ENCODE measurements at places on chromosomes 12 and 14.

GRCh38 chr12:114371250-114371649 is 34.7 kb downstream of the TBX5 start:
- no peak for DNase-seq

GRCh38 chr12:94699801-94700200 is 49.4 kb upstream of the TMCC3 start:
- DNase-seq, result no peak

GRCh38 chr14:45253754-45254310 is 830 bp upstream of the MIS18BP1 start:
- no peak for DNase-seq

- DNase-seq, result no peak
These were observed 380 bp downstream of the ANO2 start for GRCh38 chr12:5944688-5945070.

DNA sequence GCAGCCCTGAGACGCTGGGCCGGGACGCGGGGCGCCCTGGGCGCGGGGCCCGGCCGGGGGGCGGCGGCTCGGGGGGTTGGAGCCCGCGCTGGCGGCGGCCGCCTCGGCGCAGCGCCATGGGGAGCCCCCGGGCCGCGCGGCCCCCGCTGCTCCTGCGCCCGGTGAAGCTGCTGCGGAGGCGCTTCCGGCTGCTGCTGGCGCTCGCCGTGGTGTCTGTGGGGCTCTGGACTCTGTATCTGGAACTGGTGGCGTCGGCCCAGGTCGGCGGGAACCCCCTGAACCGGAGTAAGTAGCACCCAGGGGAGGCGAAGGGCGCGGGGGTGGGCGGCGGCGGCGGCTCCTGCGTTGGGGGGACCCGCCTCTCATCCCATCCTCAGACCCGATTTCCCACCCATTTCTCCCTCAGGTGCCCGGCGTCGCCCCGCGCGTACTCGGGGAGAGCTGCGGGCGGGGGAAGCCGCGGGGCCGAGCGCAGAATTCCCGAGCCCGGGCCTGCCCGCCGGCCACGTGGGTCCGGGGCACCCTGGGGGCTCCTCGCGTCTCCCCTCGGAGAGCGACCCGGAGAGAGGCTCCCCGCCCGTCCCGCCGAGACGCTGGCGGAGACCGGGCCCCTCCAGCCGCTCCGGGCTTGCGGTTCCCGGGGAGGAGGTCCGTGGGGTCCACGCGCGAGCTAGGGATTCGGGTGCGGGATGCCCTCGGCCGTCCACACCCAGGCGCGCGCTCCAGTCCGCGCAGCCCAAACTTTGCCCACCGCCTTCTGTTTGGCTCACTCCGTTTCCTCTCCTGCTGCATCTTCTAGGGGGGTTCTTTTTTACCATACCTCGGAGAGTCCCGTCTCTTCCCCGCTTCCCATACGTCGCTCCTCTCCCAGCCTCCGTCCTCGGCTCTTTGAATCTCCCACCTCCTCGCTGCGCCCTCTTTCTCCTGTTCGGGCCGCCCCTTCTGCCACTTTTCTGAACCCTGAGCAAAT is 807 bp downstream of the B4GALNT3 start:
- DNase-seq, result peak; percentile 61

DNA sequence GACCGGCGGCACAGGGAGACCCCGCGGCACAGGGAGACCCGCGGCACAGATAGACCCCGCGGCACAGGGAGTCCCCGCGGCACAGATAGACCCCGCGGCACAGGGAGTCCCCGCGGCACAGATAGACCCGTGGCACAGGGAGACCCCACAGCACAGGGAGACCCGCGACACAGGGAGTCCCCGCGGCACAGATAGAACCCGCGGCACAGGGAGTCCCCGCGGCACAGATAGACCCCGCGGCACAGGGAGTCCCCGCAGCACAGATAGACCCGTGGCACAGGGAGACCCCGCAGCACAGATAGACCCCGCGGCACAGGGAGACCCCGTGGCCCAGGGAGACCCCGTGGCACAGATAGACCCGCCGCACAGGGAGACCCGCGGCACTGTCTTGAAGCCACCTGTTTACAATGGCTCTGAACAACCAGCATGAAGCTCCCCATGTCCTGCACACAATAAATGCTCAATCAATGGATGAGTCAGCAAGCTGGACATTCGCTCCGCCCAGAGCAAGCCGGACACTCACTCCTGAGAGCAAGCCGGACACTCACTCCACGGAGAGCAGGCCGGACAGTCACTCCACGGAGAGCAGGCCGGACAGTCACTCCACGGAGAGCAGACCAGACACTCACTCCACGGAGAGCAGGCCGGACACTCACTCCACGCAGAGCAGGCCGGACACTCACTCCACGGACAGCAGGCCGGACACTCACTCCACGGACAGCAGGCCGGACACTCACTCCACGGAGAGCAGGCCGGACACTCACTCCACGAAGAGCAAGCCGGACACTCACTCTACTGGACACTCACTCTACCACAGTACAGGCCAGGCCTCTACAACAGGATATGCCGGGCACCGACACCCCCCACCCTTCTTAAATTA is 121.9 kb downstream of the RFLNA start:
- no peak for DNase-seq

DNA sequence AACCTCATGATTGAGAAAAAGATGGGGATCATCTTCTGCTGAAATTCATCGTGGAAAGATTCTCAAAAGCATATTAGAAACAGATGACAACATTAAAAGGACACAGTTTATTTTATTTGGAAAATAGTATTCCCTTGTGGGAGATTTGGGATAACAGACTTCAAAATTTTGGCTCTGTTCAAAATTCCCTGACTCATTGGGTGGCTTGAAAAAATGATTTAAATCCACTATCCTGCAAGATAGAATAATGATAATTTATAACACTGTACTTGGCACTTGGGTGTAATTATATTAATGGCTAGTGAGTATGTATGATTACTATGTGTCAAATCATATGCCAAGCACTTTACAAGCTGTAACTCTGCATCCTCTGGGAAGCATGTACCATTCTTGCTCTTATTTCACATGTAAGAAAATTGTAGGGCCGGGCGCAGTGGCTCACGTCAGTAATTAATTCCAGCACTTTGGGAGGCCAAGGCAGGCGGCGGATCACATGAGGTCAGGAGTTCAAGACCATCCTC is 128.8 kb downstream of the LMNTD1 start:
- DNase-seq, result no peak

GRCh38 chr12:4027412-4027811 is 154.2 kb upstream of the PARP11 start:
- no peak for DNase-seq

GRCh38 chr14:88985654-88986053 is 161.2 kb downstream of the TTC8 start:
- DNase-seq, result no peak

- no peak for DNase-seq
These were observed 190.1 kb downstream of the MED13L start for GRCh38 chr12:116087399-116087798.

GRCh38 chr12:123937707-123938591 is 34.7 kb downstream of the CCDC92 start:
- no peak for DNase-seq

GRCh38 chr12:112131686-112132085 is 6.3 kb downstream of the TRAFD1 start:
- DNase-seq, result no peak

- DNase-seq, result no peak
These were observed 80.4 kb downstream of the PTCSC3 start for GRCh38 chr14:36096090-36096489.

DNA sequence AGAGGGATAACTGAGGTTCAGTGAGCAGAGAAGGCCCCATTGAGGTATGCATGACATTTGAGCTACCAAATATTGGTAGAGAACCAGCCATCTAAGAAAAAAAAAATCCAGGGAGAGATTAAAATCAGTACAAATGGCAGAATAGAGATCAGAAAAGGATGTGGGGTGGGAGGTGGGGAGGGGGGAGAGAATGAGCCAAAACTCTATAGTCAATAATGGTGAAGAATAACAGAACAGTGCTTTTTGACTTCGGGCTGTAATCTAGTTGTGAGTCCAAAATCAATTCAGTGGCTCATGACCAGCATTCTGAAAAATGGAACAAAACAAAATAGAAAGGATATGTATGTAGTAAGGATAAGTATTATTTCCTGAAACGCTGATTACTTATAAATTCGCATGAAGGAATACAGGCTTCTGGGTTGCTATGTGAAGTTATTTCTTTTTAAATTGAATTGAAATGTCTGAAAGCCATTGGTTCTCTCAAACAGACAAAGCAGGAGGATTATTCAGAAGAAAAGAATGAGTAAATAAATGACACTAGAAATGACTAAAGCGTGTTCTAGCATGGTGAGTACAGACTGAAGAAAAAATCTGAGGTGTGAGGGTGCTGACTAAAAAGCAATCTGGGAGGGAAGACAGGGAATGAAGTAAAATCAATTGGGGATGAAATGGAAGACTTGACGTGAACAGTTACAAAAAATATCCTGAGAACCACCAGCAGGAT is 72.4 kb downstream of the ATP2B1 start:
- DNase-seq, result no peak

DNA sequence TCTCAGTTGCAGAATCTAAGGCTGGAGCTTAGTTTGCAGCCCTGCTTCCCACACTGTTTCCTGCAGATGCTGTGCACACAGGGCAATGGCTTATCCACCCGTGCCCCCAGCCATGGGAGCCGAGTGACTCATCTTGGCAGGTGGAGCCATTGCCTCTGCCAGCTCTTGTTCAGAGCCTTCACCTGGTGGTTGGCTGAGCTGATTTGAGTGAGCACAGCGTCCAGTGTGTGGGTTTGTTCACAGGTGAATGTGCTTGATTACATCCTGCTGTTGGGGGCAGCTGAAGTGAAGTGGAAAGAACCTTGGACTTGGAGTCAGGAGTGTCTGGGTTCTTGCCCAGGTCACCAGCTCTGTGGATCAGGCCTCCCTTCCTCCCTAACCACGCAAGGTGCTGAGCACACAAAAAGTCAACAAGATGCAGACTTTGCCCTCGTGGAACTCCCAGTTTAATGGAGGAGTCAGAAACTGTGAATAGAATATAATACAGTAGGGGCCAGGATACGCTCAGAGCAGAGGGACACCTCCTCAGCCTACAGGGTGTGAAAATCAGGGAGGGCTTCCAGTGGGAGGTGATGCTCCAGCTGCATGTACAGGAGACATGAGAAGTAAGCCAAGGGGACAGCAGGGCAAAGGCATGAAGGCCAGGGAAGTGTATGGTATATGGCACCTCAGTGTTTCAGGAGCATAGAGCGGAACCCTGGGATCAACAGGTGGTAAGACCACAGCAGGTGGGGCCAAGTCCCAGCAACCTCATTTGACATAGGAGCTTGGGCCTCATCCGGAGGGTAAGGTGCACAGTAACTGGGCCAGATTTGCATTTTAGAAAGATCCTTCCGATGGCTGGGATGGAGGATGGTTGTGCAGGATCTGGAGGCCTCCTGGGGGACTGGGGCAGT is 22.8 kb downstream of the JDP2 start:
- no peak for DNase-seq

DNA sequence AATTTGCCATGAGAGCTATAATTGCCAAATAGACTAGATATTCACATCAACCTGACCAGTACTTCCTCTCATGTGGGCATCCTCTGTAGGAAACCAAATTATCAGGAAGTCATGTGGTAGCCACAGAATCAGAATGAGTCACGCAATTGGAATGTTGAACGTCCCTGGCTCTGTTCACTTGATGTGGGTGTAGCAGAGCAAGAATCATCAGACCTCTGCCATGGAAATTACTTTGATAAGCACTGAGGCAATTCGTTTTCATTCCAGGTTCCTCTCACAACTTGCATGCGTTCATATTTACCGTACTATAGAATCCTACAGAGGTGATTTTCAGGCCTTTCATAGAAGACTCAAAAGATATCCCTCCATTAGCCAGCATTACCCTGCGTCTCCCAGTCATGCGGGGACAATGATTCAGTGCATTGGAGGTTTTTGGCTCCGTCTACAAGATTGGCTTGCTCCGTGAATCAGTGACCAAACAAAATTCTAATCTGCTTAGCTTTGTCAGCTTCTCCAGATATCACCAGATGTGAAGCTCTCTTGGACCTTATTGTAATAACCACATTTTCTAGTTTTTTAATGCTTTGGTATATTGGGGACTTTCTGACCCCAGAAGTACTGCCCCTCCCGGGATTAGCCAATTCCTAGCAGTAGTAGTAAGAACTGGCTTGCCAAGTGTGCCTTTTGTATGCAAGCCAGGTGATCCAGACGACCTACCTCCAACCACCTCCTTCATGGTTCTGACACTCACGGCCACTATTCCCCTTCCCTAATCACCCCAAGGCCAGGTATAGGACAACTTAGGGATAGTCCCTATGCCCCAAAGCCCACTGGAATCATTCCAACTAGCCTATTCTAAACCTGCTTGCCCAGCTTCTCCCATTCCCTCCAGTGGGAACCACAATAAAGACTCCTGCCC is 133.4 kb downstream of the KICS2 start:
- DNase-seq, result peak; percentile 21

- no peak for DNase-seq
These were observed 112.1 kb downstream of the TSPAN9 start for GRCh38 chr12:3189282-3189681.

- no peak for DNase-seq
These were observed 419.8 kb downstream of the RGS6 start for GRCh38 chr14:72352012-72352411.

DNA sequence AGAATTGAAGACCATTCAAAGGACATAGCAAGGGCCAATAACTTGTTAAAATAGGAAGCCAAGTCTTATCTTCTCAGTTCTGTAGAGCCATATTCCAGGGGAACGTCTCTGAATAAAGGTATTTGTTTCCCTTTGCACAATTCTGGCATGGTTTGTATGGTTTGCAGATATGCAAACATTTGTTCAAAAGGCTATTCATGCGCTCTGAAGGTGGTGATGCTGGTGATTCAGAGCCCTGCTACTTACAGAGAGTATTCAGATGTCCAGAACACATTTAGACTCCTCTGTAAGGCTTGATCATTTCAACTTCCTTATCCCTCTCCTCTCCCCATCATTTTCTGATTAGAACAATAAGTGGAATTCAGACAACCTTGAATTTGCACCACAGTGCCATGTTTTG is 35.9 kb downstream of the SLC4A8 start:
- DNase-seq, result no peak

- DNase-seq, result no peak
These were observed 74.0 kb downstream of the SPTSSA start for GRCh38 chr14:34387974-34388516.
